ENCODE measurements at places on chromosomes 12 and 14.

DNA sequence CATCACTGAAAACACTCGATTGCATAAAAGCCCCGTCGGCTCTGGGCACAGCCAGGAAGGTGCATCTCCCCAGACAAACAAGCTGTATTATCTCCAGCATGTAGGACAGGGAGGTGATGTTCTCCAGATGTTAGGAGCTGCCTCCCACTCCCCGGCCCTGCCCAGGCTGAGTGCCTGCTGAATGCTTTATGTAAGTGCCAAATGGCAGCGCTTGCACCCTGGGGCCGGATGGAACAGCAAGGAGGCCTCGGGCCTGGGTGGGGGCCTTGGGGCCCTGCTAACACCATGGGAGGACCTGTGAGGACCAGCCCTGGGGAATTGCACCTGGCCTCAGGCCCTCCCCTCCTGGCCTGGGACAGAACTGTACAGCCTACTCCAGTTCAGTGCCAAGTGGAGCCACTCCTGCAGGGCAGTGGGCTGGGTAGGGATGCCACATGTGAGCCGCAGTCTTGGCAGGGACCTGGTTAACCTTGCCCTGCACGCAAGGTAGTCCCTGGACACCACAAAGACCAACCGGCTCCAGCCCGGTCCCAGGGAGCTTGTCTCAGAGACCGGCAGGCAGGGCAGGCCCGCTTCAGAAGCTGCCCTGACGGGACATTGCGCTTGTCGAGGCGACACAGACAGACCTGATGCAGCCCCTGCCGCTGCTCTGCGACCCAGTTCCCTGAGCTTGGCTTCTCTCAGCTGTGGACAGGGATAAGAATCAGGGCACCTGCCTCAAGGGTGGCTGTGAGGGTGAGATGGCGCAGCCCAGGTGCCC, 35.3 kb upstream of the PPP1R13B start:
- no peak for DNase-seq

DNA sequence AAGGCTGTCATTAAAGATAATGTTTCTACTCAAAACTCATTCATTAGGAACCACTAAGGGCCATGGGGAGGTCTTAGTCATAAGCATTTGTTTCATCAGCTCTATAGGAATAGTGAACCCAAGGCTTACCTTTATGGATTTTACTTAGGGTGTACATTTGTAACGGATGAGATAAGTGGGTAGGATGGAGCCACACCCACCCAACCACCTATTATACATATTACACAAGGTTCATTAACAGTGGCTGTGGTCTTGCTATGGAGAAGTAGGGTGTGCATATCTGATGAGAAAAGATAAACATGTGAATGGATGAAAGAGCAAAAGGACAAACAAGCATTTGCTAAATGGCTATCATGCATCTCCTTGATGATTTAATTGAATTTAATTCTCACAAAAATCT, 39.6 kb upstream of the ITPR2 start:
- DNase-seq: no peak

- DNase-seq: no peak
These were observed 268.4 kb upstream of the FKBP4 start for GRCh38 chr12:2526371-2526770.

- no peak for DNase-seq
These were observed 2.9 kb downstream of the RFX4 start for GRCh38 chr12:106585521-106586277.

DNA sequence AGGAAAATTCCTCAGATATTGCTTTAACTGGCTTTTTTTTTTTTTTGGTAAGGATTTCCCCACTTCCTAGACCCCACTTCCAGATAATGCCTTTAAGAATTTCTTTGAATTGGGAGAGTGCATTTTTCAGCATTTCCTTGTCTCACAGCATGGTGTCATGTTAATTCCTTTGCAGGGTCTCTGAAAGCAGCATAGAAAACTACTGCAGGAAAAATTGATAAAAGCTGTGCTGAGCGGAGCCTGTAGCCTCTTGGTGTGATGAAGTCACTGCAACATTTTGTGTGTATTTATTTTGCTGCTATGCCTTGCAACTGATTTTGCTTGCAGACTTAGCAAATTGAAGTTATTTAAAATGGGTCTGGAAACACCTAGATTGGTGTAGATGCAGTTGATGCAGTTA, 2.7 kb downstream of the ANO4 start:
- DNase-seq: no peak

DNA sequence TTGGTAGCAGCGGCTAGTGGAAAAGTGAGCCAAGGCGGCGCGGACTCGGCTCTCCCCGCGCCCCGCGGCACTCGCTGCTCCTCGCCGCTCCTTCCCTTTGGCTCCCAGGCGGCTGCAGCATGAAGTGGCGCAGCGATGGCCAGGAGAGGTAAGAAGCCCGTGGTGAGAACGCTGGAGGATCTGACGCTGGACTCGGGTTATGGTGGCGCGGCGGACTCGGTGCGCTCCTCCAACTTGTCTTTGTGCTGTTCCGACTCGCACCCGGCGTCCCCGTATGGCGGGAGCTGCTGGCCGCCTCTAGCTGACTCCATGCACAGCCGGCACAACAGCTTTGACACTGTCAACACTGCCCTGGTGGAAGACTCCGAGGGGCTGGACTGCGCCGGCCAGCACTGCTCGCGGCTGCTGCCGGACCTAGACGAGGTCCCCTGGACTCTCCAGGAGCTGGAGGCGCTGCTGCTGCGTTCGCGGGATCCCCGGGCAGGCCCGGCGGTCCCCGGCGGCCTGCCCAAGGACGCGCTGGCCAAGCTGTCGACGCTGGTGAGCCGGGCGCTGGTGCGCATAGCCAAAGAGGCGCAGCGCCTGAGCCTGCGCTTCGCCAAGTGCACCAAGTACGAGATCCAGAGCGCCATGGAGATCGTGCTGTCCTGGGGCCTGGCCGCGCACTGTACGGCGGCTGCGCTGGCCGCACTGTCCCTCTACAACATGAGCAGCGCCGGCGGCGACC, 225.6 kb upstream of the CRY1 start:
- DNase-seq: no peak

DNA sequence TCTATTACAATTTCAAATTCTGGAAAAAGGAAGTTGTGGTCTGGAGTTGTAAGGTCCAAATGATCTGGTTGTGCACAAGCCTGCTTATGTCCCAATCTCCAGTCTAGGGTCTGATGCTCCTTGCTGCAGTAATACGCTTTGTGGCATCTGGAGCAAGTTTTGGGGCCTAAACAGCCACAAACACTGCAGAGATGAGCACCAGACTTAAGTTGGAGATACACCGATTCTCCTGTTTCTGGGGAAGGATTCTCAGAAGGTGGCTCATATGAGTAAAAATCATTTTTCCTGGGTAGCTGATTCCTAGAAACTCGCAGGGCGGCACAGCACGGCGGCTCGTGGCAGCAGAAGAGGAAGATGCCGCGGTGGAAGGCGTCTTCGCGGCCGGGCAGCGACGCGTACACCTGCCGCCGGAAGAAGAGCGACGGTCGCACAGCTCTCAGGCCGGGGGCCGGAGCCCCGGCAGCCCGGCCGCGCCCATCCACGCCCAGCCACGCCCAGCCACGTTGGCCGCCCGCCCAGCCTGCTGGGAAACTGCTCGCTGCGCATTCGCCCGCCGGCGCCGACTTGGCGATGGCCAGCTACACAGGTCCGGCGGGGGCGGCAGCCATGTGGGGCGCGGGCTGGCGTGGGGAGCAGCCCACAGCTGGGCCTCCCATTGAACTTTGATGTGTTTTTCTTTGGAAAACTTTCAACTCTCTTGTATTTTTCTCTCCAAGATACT, 129.0 kb downstream of the ASCL4 start:
- no peak for DNase-seq
